Adrenal gland (tissue), 19 donors: ENCODE measurements at places on chromosomes 6 and 20.

DNA sequence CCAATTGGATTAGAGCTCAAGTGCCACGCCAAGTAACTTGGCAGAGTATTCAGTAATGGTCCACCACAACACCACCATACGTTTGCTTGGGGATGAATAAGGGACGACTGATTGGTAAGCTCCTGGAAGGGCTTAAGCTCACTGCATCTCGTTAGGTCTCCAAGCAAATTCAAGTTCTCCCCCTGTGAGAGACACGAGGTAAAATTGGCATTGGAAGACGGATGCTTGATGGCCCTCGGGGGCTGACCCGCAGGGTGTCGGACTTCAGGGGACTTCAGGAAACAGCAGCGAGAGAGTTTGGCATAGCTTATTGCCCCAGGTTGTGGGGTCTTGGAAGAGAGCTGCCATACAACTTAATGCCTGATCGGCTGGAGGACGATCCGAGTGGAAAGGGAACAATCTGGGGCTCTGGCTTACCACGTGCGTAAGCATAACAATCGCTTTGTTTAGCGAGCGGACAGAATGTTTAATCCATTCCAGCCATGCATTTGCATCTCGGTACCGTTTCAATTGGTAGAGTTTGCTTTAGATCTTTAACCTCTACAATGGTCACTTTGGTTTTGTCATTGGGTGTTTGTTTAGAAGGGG lies 4.8 kb upstream of the ZNFX1 start:
- peaks cover 18% of the 10 kb centered on the region for H3K4me1 ChIP-seq
- H3K27ac ChIP-seq, result no peak overlapping the region
- no peaks in the 10 kb centered on the region for H3K27me3 ChIP-seq
- no peaks in the 10 kb centered on the region for H3K36me3 ChIP-seq
- H3K4me3 ChIP-seq, result no peak overlapping the region
- DNase-seq, result no peak

DNA sequence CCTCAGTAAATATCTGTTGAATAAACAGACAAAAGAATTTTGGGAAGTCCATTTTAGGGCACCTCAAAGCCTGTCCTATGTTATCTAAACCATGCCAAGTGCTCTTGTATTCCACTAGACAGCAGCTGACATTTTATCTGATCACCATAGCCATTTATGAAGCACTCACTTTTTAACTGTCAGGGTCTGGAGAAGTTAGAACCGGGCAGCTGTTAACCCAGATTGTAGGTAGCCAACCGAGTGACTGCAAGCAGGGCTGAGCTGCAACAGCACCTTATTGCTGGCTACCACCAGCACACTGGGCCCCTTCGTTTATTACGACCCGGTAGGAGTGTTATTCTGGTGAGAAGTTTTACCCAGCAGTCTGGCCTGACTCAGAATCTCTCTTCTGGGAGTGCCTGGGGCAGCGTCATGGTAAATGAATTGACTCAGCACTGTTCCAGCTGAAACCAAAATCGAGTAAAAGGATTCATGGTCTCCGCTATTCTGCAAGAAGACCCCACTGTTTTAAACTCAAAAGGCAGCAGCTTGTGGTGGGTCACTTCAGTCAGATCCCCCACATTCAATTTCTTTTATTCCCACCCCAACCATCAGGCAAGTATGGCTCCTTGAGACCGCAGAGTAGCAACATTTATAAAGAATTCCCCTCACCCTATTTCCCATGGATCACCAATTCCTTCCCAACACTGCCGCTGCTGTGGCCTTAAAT lies 1.7 kb downstream of the UBE2V1 start:
- peak; percentile 56 for DNase-seq
- H3K4me1 ChIP-seq, result peaks cover 43% of the 10 kb centered on the region
- H3K27me3 ChIP-seq, result no peaks in the 10 kb centered on the region
- H3K27ac ChIP-seq, result no peak overlapping the region

- H3K4me1 ChIP-seq, result peaks cover 27% of the 10 kb centered on the region
- peaks cover 5% of the 10 kb centered on the region for H3K36me3 ChIP-seq
- H3K27me3 ChIP-seq, result no peaks in the 10 kb centered on the region
- peak; percentile 49 for DNase-seq
- no peak overlapping the region for H3K4me3 ChIP-seq
- no peak overlapping the region for H3K27ac ChIP-seq
Observed at GRCh38 chr20:48750941-48751635, 76.7 kb downstream of the PREX1 start.

DNA sequence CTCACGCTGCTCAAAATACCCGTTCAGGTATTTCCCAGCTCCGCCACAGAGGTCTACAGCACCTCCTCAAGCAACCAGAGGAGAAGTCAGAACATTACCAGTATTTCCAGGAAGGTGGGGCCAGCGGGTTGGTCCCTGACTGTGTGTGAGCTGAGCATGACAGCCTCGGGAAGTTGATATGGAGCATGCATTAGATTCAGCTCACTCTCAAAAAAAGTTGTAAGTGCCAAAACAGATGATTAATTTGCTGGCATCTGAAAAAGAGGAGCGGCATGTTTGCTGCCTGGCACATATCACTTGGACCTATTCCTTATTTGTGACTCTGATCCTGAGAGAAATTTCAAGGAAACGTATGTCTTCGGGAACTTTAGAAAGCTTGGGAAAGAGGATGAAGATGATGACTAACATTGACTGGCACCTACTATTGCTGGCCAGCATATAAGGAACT lies 32.3 kb downstream of the ELOVL2 start:
- H3K4me1 ChIP-seq, result no peaks in the 10 kb centered on the region
- H3K4me3 ChIP-seq, result no peak overlapping the region
- no peaks in the 10 kb centered on the region for H3K36me3 ChIP-seq
- H3K27ac ChIP-seq, result no peak overlapping the region
- no peak for DNase-seq

DNA sequence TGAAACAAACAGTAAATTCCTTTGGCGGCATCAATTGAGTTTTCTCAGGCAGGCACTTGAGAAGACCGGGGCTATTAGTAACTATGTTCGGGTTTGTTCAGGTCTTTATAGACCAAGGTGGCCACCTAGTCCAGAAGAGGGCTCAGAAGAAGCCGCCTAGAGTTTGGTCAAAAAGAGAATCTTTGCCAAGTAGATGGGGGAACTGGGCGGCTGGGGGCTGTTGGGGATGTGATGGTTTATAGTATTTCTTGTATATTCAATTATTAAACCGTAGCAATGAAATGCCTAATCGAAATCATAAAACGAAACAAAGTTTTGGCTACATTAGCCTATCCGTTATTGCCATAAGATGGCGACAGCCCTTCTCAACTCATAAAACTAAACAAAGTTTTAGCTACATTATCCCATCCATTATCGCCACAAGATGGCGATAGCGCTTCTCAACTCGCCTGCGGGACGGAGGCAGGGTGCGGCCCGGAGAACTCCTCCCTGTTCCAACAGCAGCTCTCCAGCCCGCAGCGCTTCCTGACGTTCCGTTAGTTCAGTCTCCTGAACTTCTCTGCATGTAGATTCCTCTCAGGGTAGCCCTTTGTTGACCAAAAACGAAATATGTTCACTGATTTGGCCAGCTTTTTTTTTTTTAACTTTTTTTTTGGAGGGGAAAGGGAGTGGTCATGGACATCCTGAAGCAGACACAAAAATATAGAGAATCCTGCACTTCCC lies 120.5 kb upstream of the PRSS16 start:
- H3K36me3 ChIP-seq, result no peaks in the 10 kb centered on the region
- peaks cover 6% of the 10 kb centered on the region for H3K4me1 ChIP-seq
- H3K27ac ChIP-seq, result no peak overlapping the region
- H3K27me3 ChIP-seq, result no peaks in the 10 kb centered on the region
- no peak overlapping the region for H3K4me3 ChIP-seq
- peak; percentile 88 for DNase-seq
